COR-L47 (cell line): ENCODE measurements at places on chromosomes 6 and 20.

GRCh38 chr6:26087284-26088115, at the start of gene HFE:
Gene HFE, plus strand, starts transcription at chr6:26087429. Its CDS starts 12 bp downstream, at chr6:26087441.
- DNase-seq = peak; percentile 10

DNA sequence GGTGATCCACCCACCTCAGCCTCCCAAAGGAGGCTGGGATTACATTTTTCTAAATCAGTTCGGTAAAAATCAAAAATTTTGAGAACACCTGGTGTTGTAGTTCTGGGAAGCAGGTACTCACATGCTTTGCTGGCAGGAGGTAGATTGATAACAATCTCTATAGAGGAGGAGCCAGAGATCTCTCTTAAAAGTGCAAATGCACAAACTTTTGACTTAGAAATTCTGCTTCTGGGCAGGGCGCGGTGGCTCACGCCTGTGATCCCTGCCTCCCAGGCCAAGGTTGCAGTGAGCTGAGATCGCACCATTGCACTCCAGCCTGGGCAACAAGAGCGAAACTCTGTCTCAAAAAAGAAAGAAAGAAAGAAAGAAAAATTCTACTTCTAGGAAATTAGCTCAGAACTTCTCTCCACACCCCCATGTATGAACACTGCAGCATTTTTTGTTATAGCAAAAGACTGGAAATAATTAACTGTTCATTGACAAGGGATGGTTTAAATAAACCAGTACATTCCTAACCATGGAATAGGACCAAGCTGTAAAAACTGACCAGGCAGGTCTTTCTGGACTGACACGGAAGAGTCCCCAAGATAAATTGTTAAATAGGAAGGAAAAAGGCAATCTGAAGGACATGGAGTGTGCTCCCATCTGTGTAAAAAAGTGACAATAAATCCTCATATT, 14.4 kb upstream of the TRIB3 start:
- DNase-seq = no peak

DNA sequence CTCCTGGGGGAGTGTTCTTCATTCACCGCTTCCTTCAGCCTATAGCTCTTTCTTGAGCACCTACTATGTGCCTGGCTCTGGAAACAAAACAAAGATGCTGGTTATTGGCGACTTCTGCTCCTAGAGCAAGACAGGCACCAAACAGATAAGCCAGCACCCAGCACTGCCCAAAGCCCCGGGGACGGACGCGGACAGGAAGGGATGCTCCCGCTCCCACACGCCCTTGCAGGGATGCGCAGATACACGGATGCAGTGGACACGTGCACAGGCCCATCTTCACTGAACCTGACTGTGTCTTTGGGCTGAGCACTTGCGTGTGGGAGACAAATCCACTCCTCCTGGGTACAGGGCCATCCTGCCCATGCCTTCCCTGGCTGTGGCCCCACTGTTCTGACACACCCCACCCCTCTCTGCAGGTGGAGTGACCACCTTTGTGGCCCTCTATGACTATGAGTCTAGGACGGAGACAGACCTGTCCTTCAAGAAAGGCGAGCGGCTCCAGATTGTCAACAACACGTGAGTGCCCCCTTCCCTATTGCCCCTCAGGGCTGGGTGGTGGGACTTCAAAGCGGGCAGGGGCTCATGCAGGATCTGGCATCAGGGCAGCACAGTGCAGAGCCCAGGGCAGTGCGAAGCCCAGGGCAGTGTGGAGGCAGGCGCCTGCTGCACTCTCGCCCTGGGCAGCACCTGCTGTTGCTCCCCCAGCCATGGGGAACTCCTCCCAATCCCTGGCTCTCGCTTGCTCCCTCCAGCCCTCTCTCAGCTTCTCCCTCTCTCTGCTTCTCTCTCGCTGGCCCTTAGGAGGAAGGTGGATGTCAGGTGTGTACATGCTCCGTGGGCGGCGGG, 39.9 kb downstream of the SRC start:
- DNase-seq = no peak

DNA sequence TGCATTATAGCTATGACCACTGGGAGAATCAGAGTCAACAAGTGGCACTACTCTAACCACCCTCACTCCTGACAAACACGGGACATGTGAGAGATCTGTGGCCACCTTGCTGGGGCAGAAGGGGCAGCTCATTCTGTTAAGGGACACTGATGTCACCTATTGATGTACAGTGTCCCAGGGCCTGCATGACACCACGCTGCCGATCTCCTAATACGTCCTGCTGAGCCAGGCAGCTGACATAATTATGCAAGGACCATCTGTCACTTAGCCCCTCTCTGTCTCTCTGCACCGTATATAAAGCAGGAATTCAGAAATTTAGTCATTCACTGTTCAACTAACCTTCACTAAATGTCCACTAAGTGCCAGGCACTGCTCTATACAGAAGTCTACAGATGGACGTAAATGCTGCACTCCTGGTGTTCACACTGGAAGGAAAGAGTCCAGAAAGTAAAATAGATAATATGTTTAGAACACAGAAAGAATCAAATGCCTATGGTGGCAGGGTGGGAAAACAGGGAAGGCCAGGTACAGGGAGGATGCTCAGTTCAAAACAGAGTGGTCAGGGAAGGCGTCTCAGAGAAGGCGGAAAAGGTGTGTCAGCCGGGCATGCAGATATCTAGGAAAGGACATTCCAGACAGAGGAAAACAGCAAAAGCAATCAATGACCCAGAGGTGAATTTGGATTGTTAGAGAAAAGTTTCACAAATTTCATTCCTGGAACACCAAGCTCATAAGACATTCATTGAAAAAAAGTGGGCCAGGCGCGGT, 173.8 kb downstream of the ZNF217 start:
- DNase-seq = no peak

DNA sequence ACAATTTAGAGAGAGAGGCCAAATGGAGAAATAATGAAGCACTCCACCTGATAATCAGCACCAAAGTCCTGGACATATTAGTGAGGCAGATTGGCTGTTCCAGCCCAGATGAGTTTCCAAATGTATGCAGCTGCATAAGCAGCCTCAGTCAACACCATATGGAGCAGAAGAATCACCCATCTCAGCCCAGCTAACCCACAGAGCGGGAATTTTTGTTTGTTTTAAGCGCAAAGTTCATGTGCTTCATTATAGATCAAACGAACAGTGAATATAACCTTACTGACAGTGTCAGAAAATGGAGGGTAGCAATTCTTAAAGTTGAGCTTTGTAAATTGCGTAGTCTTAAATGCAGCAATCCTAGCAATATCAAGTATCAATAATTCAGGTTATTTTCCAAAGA, 234.0 kb upstream of the CEP162 start:
- DNase-seq = no peak
